ENCODE measurements at places on chromosomes 1 and 21.

- DNase-seq = no peak
These were observed 247.1 kb upstream of the RAB4A start for GRCh38 chr1:229023651-229024300.

DNA sequence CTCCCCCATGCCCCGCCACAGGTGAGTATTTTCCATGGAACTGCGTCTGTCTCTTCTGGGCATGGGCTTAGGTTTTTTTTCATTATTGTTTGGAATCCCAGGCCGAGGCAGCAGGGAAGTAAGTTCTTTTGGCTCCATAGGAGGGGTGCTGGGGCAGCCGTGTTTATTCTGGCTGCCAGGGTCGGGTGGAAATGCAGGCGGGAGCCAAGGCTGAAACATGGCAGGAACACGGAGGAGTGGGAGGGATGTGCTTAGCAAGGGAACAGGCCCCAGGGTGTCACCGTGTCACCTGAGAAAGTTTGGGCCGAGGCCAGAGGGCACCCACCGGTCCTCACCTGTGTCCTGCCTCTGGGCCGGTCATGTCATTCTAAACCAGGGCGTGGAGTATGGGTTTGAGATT lies 4.5 kb upstream of the DHRS3 start:
- no peak for DNase-seq

DNA sequence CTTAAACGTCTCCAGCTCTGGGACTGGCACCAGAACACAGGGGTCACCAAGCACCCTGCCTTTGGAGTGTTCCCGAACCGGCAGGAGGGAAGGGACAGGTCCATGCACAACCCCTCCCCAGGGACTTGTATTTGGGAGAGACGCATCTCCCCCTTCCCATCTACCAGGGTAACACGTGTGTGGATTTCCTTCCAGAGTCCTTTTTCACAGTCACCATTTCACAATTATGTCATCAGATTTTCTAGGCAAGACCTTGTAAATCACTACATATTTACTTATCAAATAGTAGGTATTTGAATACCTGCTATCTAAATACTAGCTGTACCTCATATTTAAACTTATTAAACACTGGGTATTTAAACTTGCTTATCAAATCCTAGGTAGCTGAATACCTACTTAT lies 57.4 kb upstream of the AJAP1 start:
- no peak for DNase-seq

- DNase-seq = no peak
These were observed 1041.8 kb downstream of the PLA2G4A start for GRCh38 chr1:187870552-187870951.

DNA sequence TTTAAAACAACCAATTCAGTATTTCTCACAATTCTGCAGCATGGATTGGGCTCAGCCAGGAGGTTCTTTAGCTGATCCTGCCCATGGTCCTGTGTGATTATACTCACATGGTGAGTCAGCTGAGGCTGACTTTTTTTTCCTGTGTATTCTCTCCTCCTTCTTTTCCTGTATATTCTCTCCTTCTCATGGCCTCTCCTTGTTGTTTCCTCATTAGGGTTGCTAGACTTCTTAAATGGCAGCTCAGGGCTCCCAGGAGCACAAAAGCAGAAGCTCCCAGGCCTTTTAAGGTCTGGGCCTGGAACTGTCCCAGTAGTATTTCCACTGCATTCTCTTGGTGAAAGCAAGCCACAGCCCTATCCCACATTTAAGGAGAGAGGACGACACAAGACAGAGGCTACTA lies 26.8 kb downstream of the VANGL1 start:
- no peak for DNase-seq

DNA sequence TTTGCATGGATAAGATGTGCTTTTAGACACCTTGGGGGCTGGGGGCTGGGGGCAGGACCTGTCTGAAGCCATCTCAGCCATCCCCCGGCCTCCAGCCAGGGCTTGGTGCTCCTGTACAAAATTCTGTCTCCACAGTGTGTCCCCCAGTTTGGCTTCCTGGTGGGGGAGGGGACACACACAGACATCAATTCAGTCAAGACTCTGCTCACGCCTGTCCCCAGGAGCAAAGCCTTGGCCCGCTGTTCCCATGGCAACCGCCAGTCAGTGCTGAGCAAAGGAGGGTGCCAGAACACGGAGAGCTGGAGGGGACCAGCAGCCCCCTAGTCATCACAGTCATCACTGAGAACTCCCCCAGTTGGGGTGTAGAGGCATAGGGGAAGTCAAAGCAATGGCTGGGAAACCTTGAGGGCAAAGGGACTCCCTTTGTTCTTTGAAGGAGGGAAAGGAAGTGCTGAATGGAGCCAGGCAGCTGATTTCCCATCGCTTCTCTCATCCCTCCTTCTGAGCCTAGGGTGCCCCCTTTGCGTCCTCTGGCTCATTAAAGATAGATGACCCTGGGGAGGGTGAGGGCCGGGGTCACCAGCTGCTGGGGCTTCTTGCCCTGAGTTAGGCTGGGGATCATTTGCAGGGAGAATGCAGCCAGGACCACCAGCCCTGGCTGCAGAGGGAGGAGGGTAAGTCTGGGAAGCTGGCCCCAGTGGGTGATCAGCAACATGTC lies 134.9 kb upstream of the IPO9 start:
- DNase-seq = no peak

DNA sequence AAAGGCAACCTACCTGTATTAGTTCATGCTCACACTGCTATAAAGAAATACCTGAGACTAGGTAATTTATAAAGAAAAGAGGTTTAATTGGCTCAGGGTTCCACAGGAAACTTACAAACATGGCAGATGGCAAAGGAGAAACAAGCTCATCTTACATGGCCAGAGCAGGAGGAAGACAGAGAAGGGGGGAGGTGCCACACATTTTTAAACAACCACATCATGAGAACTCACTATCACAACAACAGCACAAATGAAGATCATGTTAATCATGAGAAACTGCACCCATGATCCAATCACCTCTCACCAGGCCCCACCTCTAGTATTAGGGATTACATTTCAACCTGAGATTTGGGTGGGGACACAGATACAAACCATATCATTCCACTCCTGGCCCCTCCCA lies 90.6 kb upstream of the KCTD3 start:
- no peak for DNase-seq

DNA sequence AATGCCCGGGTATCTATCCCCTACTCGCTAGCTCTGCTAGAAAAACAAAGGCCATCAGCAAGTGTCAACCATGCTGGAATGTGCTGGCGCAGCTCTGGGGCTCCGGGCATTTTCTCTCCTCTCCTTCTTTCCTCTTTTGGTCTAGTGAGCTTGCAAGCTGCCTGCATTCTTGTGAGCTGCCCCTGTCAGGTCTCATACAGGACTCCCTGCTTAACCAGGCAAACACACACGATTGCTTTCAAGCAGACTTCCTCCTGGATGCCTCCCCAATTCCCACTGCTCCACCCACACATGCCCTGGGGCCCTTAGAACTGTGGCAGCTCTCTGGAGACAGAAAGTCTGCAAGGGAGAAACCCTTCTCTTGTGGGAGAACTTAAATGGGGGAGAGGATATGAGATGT lies 35.7 kb upstream of the SUCO start:
- no peak for DNase-seq

- DNase-seq = no peak
These were observed 55.2 kb downstream of the MRPL37 start for GRCh38 chr1:54255026-54255702.

- no peak for DNase-seq
These were observed 372 bp downstream of the SLC25A44 start for GRCh38 chr1:156194300-156194652.

DNA sequence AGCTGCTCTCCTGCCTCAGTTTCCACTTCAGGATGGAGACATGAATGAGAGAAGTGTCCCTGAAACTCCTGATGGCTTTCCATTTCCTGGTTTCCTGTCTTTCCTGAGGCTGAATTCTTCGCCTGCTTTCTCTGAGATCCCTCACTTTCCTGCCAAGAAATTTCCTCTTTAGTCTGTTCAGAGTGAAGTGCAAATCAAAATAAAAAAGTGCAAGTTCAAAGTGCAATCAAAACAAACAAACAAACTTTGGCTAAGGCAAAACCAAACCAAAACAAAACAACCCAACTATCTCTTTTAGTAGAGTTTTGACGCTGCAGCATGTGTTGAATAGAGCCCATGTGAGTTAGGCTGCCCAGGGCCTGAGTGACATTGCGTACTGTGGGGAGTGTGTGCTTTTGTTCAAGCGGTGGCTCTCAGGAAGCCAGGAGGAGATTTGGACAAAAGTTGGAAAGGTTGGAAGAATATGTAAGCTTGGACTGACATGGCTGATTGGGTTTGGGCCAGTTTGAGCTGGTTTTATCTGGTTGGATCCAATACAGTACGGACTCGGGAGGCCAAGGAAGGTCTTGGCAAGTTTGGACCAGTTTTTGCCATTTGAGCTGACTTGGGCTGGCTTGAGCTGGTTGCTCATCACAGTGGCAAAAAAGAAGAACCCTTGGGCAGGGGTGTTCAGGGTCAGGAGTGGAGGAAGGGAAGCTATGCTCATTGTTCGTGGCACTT lies 61.1 kb upstream of the TINAGL1 start:
- DNase-seq = no peak

DNA sequence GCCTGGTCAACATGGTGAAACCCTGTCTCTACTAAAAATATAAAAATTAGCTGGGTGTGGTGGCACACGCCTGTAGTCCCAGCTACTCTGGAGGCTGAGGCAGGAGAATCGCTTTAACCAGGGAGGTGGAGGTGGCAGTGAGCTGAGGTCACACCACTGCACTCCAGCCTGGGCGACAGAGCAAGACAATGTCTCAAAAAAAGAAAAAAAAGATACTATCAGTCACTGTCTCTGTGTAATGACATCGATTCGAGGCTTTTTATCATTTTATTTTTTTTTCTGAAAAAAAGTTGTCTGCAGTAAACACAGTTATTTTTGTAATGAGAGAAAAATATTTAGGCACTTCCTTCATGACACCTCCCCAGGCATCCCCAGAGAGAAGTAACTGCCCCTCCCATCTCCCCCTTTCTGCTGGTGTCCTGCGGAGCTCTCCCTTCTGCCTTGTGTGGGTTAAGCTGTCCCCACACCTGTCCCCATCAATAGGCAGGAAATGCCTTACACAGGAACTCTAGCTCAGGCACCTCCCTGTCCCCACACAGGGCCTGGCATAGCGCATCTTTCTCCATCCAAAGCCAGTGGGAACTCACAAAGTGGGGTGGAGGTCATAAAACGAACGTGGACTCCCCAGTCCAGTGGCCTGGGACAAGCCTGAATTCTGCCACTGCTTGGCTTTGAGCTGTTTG lies 132.0 kb downstream of the SYF2 start:
- DNase-seq = no peak

GRCh38 chr1:6546326-6546725 lies 8.0 kb downstream of the NOL9 start:
- DNase-seq = no peak

DNA sequence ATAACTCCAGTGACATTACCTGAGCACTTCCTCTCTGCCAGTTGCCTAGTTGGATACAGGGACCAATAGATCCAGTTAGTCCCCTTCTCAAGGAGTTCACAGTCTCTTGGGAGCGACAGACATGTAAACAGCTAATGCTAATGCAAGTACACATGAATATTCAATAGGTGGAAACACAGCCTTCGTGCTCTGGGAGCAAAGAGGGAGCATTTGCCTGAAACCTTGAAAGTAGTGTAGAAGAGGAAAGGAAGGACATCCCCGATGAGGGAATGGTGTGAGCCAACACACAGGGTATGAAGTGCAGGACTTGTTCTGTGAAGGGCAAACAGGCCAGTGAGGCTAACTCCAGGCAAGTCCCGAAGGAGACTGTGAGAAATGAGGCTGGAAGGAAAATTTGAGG lies 3.8 kb upstream of the TMEM222 start:
- no peak for DNase-seq

DNA sequence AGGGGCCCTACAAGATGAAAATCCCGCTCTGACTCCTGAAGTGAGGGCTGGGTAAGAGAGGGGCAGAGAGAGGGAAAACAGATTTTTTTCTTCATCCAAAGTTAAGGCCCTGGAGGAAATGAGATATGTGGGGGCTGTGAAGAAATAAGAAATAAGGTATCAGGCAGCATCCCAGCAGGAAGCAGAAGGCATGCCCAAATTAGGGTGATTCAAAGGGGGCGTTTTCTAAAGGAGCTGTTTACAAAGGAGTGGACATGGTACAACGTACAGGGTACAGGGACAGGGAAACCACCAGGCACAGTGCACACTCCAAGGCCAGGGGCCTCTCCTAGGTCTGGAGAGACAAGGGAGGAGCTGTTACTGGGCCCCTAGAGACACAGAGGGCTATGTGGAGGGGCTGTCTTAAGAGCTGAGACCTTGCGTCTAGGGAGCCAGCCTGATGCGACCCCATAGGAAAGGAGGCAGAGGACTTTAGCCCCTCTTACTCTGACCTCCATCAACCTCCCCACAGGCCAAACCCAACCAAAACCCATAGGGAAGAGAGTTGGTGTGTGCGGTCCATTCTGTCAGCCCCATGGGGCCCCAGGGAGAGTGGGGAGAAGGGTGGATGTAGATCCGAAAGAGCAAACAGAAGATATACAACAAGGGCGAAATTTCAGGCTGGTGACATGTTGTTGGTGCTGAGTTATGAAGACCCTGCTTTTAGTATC lies 38.6 kb downstream of the STYXL2 start:
- no peak for DNase-seq

DNA sequence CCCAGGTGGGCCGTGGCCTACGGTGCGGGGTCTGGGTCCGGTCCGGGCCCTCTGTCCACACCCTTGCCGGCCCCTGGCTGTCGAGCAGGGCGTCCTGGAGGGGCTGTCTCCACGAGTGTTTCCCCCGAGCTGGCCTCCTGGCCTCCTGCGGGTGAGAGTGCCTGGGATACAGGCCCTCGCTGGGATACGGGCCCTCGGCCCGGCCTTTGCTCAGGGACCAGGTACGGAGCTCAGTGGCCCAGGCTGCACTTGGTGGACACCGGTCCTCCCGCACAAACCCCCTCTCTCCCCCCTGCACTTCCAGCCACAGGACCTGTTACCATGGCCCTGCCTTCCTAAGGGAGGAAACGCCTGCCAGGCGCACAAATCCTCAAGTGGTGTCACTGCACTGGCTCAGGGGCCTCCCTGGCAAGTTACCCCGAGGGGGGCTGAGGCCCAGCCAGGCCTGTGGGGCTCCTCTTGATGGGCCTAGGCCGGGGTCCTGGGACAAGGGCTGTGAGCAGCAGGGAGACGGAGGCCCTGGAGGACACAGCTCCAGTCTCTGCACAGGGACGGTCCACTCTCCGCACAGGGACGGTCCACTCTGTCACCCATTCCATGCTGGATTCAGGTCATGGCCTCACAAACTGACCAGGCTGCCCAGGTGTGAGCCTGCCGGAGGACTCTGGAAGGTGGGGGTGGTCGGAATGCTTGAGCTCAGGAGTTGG lies 18.2 kb upstream of the RNF223 start:
- no peak for DNase-seq

GRCh38 chr1:155125946-155126555 lies 1.6 kb upstream of the EFNA1 start:
- DNase-seq = no peak

GRCh38 chr1:204041232-204041767 lies 31.6 kb upstream of the SOX13 start:
- no peak for DNase-seq

DNA sequence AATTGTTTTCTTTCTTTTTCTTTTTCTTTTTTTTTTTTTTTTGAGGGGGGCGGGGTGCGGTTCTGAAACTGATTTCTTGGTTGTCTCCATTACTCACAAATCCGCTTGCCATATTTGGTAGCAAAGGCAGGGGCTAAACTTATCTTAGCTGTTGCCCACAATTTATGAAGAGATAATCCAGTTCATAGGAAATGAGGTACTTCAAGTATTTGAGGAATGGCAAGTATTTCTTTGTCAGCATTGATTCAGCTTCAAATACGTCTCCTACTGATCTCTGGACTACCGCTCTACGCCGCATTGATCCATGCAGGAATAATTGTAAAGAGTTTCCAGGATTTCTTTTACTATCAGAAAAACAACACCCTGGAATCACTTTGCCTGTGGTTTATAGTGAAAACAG lies 289.2 kb upstream of the DPYD start:
- DNase-seq = no peak

Data from stimulated activated CD8-positive, alpha-beta memory T cell treated with anti-CD3 and anti-CD28 coated beads, Interleukin-7, amount 100 ng/mL, for 4 hours (primary cell).